GM23248 (cell line): ENCODE measurements at places on chromosomes 12 and 14.

GRCh38 chr14:65594153-65594881 lies 181.8 kb downstream of the FUT8 start:
- DNase-seq: no peak

- peak; percentile 48 for DNase-seq
These were observed 42.7 kb downstream of the ATF7IP start for GRCh38 chr12:14408208-14408607.

DNA sequence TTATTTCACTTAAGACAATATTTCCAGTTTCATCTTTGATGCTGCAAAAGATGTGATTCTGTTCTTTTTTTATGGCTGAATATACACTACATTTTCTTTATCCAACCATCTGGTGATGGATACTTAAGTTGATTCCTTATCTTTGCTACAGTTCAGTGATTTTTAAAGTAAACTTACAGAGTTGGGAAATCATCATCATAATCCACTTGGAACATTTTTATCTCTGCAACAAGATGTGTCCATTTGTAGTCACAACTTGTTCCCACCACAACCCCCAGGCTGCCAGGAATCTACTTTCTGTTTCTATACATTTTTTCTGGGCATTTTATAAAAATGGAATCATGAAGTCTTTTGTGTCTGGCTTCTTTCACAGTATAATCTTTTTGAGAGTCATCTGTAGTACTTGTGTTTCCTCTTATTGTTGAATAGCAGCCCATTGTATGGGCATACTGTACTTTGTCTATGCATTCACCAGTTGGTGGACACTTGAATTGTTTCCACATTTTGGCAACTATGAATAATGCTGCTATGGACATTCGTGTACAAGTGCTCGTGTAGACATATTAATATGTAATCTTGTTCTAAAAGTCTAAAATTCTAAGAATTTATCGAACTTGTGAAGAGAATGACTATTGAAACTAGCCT lies 212.5 kb upstream of the DDHD1 start:
- no peak for DNase-seq

DNA sequence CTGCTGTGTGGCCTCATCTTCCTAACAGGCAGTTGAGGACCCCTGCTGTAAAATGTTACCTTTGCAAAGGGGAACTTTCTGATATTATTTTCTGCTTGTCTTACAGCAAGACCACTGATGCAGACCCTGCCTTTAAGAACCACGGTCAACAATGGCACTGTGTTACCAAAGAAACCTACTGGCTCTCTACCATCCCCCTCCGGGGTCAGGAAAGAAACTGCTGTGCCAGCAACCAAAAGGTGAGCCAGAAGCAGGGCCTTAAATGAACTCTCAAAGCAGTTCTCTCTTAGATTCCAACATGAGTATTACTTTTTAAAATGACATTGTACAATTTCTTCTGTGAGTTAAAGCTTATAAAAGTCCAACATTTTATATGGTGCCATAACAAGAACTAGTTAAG lies 72.2 kb downstream of the EML1 start:
- DNase-seq: no peak

DNA sequence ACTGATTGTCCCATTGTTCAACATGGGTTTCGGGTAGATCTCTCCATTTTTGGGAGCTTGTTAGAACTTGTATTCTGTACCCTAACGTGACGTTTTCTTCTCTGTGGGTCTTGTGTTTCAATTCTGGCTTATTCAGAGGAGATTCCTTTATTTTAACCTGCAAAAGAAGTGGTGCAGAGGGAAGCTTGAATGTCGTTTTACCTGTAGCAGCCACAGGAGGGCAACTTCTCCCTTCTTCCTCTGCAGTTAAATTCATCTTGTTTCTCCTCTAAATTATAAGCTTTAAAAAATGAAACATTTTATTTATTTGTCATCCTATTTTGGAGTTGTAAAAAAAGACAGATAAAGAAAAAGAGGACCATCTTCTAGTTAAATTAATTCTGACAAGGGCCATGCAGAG lies 13.7 kb upstream of the CLEC4D start:
- DNase-seq: no peak

DNA sequence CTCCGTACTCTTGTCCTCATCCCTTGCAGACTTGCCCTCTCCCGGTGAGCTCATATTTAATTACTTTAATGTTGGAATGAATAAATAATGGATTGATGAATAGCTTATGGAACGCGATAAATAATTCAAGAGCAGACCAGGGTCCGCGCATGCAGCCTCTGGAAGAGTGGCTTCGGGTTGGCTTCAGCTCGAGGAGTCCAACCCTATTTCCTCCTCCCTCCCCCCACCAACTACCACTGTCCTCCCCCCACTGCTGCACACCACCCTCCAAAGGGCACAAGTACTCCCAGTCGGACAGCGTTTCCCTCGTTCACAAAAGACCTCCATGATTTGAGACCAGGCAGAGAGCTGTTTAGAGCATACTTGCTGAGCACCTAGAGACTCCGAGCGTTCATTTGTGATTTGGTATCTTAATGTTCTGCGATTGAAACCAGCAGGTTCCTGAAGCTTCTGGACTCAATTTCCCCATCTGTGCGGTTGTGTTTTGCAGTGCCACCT lies 647 bp upstream of the SIX1 start:
- DNase-seq: peak; percentile 57

DNA sequence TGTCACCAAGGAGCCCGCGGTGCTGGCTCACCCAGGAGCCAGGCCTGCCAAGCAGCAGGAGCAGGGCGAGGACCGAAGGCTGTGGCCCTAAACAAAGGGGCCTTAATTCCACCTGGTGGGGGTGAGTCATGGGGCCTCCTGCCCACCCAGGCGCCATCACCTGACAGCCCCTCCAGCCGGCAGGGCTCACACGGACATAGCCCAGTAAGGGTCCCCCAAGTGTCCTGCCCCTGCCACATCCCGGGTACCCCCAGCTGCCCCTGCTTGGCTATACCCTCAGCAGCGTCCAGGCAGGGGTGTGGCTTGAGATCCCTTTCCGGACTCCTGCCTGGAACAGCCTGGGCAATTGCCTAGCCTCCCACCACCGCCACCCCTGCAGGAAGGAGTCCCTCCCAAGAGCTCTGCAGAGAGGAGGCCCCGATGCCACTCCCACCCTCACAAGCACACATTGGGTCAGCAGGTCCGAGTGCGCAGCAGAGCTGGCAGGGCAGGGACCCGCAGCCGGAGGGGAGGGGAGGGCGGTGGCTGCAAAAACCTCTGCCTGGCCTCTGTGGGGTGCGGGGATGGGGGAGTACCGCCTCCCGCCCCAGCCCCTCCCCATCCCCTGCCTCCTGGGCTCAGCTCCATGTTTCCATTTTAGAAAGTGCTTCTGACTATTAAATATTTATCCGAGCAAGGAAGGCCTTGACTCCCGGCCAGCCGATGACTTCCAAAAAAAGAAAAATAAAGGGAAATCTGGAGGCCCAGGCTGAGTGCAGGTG lies 4.6 kb downstream of the AHNAK2 start:
- peak; percentile 87 for DNase-seq

- peak; percentile 27 for DNase-seq
These were observed 331.6 kb upstream of the STXBP6 start for GRCh38 chr14:25381498-25381897.

DNA sequence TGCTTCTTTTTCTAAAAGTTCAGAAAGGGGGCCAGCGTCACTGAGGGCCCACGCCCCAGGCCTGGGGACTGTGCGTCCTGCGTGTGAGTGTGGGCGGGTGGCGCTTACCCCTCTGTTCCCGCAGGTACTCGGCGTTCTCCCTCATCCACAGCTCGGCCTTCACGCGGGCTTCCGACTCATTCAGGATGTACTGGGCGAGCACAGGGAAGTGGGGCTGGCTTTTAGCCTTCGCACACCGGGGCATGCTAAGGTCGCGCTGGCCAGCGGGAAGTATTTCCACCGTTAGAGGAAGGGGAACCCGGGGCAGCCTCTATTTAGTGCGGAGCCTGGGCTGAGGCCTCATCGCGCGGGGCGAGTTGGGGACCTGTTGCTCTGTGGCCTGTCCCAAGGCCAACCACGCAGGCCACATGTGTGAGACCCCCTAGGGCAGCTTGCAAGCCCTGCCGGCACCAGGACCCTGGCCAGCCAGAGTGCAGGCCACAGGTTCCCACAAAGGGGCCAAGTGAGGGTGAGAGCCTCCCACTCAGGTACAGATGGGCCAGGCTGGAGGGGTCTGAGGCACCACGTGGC lies 29.2 kb upstream of the BTBD6 start:
- no peak for DNase-seq
